ENCODE measurements at places on chromosomes 6 and 20. TPM values are rescaled to one million over a fixed set of nuclear protein-coding genes. Genes with fewer than 3 reads are reported as not detected.

Gene CAGE1
- total RNA-seq = not detected

Gene CRIP3
- total RNA-seq = 2.1 TPM

Gene MRAP2
- 0.16 TPM for total RNA-seq

Gene ATG5
- total RNA-seq = 35.8 TPM

Gene NFATC2
- 11.9 TPM for total RNA-seq

DNA sequence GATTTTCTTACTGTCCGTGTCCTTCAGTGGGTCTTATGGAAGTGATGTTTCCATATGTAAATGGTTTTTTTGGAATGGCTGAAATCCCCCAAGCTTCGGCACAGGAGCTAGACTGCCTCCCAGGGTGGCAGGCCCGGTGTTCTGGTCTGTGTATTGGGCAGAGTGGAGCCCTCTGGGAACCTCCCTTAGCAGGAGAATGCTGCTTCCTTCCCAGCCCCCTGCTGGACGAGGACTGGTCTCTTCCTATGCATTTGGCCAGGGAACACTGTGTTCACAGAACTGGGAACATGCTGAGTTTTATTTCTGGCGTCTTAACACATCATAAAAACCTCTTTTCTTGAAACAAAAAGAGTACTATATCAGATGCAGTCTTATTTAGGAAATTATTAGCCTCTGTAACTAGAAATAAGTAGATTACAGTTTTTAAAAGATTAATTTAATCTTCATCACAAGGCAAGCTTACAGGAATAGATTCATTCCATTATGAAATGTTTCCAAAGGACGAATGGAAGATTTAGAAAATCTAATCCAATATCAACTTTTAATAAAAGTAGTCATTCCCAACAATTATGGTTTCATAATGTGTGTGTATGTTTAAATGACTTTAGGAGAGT lies 56.6 kb downstream of the SYTL3 start:
- DNase-seq = no peak

DNA sequence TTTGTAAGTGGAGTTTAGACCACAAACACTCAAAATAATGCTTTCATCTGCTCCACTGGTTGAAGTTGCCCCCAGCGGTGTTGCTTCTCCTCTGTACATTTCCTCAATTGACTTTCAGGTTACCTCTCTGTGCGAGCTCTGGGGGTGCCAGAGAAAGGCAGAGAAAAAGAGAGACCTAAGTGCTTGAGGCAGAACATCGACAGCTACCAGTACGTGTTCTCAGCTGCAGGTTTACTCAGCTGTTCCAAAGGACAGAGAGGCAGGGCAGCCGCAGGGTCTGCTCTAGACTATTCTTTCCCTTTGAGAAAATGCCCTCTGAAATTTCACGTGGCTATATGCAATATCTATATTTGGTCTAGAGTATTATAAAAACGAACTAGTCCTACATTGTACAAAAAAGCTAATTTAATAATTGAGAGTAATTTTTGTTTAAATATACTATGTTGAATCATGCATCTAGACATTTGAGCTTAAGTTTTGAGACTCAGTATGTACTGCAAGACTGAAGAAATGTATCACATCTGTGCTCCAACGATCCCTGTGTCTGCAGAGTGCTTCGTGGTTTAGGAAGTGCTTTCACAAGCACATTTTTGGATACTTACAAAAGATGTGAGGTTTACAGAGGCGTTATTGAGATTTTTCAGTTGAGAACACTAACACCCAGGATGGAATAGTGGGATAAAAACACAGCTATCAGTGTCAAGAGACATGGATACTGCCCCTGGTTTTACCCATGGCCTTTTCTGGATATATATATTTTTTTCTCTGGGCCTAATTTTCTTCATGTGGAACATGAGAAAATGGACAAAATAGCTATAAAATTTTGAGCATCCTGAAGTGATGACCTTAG lies 453.6 kb upstream of the FLRT3 start:
- no peak for DNase-seq

DNA sequence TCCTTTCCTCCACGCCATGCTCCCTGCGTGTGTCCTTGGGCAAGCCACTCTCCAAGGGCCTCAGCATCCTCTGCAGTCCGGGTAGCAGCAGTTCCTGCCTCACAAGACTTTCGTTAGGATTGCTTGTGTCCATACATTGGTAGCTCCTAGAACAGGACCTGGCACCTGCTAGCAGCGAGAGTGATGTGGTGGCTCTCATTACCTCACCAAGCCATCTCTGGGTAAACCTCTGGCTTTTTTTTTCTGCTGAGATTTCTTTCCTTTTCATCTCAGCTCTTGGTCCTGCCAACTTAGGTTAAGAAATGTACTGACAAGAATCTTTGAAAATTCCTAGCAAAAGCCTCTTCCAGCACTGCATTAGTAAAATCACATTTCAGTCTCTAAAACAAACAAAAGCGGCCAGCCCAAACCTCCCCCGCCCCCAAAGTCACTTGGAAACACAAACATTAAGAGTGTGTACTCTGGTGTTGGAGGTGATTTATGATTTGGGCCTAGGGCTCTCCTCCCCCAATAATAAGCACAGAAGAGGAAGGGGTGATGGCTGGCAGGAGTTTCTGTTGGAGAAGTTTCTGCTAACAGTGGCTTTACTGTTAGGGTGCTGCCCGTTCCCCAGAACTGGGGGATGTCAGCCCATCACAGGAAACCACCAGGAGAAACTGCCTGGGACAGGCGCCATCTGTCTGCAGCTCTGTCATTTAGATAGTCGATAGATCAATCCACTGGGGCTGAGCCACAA lies 199.2 kb downstream of the CD83 start:
- DNase-seq = no peak

- DNase-seq = no peak
Measured at GRCh38 chr6:70412252-70413113, 825 bp upstream of the FAM135A start.

- no peak for DNase-seq
Measured at GRCh38 chr6:118500130-118501015, 47.7 kb upstream of the PLN start.

DNA sequence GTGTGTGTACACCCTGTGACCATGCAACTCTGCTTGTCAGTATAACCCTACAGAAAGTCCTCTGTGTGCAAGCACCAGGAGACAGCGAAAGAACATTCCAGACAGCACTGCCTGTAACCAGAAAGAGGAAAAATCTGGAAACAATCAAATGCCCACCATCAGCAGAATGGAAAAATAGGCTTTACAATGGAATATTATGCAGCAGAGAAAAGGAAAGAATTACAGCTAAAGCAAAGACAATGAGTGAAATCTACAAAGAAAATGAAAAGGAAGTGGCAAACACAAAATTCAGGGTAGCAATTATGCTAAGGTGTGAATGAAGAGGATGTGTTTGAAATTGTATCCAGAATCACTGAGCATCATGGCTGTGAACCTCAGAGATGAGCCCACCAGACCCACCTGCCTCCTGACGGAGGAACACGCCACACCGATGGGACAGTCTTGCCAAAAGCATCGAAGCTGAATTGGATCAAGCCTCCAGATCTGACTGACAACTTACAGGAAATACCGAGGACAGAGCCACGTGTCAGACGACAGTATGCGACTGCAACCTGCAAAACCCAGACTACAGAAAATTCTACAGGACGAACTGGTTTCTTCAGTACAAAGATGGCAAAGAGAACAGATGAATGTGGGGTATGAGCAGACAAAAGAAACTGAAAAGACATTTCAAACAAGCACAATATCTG lies 133.2 kb downstream of the NFATC2 start:
- no peak for DNase-seq

DNA sequence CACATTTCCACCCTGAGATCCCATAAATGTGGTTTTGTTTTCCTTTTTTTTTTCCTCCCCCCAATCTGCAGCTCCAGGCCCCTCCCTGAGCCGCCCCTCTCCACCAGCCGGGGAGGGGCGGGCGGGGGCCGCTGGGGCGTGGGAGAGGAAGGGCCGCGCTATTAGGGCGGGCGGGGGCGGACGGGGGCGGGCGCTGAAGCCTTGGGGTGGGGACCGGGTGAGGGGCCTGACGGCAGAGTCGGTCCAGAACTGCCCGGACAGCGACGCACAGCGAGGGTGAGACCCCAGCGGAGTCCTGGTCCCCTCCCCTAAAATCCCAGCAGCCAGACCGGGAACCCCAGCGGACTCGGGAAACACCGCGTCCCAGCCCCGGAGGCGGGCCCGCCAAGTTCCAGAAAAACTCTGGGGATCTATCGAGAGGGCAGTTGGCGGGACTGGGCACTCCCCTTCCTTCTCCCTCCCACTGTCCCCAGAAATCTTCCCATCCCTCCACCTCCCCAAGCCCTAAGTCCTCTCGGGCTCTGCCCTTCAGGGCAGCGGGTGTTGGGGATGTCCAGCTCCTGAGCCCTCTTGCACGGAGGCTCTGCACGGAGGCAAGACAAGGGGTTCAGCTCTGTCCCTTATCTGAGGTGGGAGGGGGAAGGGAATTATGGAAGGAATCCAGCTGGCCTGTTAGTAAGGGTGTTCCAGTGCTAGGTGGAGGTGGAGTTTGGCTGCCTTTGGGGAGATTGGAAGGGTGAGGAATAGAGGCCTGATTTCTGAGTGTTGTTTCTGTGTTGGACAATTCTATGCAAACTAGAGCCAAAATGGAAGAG lies at the start of gene PRICKLE4:
TSS of gene PRICKLE4 (plus strand) at position 232 of the 815 bp plus-strand sequence. CDS start 2,692 bp downstream, outside the sequence.
- no peak for DNase-seq

DNA sequence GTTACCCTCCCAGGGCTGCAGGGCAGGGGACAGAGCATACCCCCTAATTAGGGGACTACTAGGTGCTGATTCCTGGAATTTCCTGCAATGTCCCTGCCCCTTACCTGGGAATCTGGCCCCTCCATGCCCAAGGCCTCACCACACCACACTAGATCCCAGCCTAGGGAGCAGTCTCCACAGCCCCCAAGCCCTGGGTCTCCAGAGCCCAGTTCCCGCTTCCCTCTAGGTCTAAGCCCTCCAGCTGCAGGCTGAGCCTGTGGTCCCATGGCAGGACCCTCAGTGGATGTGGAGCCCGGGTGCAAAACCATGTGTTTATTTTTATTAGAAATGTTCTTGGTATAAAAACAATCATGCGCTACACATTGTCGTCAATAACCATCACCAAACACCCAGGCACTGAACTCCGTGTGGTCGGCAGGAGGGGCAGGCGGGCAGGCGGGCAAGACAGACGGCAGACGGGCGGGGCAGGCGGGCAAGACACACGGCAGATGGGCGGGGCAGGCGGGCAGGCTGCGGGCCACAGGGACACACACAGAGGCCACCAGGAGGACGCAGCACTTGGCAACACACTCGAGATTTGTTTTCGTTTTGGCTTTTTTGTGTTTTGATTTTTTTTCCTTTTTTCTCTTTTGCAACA lies 124.2 kb downstream of the GRM4 start:
- DNase-seq = no peak

- no peak for DNase-seq
Measured at GRCh38 chr6:103011605-103012004, 1618.1 kb downstream of the GRIK2 start.

GRCh38 chr6:39999006-39999867 lies 65.0 kb upstream of the MOCS1 start:
- no peak for DNase-seq

- no peak for DNase-seq
Measured at GRCh38 chr20:3307725-3308124, 68.7 kb upstream of the SLC4A11 start.

DNA sequence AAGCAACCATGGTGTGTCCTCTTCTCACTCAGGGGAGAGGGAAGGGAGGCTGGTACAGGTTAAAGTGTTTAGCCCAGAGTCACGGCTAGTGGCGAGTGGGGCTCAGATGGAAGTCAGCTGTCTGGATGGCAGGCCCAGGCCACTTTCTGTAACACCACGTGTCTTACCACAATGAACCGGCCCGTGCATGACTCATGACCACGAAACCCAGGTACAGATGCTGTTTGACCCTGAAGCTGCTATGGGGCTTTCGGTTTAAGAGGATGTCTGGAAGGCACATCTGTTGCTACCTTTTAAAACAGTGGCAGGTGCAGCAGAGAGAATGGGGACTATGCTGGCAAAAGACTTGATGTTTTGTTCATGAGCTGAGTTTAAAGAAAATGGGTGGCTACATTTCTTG lies 36.5 kb upstream of the MPC1 start:
- no peak for DNase-seq

Data from breast epithelium (tissue), 4 donors.